ENCODE measurements at places on chromosomes 2 and 18. TPM values are rescaled to one million over a fixed set of nuclear protein-coding genes. Genes with fewer than 3 reads are reported as not detected.

GRCh38 chr2:109066501-109066900, 62.5 kb upstream of the SH3RF3 start:
- H3K27me3 ChIP-seq = no peaks in the 10 kb centered on the region
- DNase-seq = no peak
- H3K36me3 ChIP-seq = no peaks in the 10 kb centered on the region
- H3K4me1 ChIP-seq = peaks cover 5% of the 10 kb centered on the region

GRCh38 chr2:38981003-38981669, 91.5 kb downstream of the ARHGEF33 start:
- H3K4me3 ChIP-seq = no peak overlapping the region
- no peak overlapping the region for H3K27ac ChIP-seq
- H3K4me1 ChIP-seq = no peaks in the 10 kb centered on the region
- H3K27me3 ChIP-seq = no peaks in the 10 kb centered on the region
- peaks cover 42% of the 10 kb centered on the region for H3K36me3 ChIP-seq

DNA sequence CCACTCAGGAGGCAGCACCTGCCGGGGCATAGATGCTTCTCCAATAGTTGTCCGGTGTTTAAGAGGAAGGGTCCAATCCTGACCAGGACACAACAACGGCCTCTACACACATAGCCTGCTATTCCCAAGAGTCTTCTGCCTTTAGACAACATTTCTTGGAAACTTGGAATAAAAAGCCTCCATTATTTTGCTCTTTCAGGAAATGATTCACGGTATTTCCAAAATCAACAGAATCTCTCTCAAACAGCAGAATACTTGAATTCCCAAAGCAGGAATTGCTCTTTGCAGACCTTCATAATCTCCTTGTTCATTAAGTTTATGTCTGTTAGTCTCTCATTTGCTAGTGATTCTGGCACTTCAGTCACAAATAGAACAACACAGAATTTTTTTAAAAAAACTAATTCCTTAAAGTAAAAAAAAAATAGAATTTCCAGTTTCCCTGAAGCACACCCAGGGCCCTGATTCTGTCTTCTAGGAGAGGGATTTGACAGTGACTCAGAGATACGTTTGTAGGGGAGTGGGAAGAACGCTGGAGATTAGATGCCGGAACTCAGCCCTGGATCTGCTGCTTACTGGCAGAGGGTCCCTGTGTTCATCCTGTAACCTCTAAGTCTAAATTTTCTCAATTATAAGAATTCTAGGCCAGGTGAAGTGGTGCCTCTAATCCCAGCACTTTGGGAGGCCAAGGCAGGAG, 74.7 kb downstream of the NAB1 start:
- no peaks in the 10 kb centered on the region for H3K36me3 ChIP-seq
- DNase-seq = no peak
- peaks cover 27% of the 10 kb centered on the region for H3K4me1 ChIP-seq

DNA sequence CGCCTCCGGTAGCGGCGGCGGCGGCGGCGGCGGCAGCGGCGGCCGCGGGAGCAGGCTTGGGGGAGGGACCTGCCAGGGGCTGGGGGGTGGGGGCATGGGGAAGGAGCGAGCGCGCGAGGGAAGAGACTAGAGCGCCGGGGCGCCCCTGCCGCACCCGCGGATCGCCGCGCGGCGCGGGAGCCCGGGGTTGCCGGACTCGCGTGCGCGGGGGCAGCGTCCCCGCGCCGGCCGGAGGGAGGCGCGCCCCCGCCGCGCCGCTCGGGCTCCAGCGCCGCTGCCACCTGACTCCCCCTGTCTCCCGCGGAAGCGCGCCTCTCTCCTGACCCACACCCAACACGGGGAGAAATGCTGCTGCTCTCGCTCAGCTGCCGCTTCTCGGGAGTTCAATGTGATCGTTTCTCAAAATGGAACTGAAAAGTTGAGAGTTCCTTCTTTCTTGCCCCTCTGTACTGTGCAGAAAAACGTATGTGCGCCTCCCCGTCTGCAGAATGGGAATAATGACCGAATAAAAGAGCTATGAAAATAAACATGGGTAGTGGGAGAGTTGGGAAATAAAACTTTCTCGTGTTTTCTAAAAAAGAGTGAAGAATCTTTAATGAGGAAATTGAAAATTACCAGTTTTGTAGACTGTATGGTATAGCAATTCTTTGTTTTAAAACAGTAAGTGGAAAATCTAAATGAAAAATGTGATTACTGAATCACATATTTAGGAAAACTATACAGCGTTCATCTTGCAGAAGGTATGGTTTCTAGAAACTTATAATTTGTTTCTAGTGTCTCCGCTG, 455 bp upstream of the TLK1 start:
- H3K4me1 ChIP-seq = peaks cover 54% of the 10 kb centered on the region
- peak overlapping the region; percentile 94 for H3K27ac ChIP-seq
- peak; percentile 73 for DNase-seq
- peaks cover 9% of the 10 kb centered on the region for H3K36me3 ChIP-seq

DNA sequence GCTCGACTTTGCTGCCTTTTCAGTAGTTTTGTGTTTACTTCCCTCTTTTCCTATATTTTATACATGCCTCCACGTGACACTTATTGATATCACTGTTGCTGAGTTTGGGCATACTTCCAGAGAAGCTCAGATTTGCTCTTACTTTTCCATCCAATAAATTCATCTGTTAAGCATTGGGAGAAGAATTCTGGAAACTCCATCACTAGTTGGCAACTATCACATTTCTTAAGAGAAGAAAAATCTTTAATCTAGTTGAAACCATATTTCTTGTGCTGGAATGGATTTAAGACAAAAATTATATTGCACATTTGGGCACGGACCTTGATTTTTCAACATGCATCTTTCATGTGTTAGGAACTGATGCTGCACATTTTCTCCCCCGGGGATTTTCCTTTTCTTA, 52.6 kb upstream of the CPO start:
- no peak for DNase-seq
- no peak overlapping the region for H3K4me3 ChIP-seq
- no peak overlapping the region for H3K27ac ChIP-seq
- no peaks in the 10 kb centered on the region for H3K27me3 ChIP-seq
- no peaks in the 10 kb centered on the region for H3K36me3 ChIP-seq

- H3K36me3 ChIP-seq = no peaks in the 10 kb centered on the region
- H3K4me3 ChIP-seq = no peak overlapping the region
- no peak overlapping the region for H3K27ac ChIP-seq
- no peak for DNase-seq
Observed at GRCh38 chr2:56348392-56349210, 164.8 kb downstream of the CCDC85A start.

- H3K27ac ChIP-seq = peak overlapping the region; percentile 27
- no peak for DNase-seq
- H3K4me3 ChIP-seq = no peak overlapping the region
- H3K27me3 ChIP-seq = no peaks in the 10 kb centered on the region
- no peaks in the 10 kb centered on the region for H3K36me3 ChIP-seq
Observed at GRCh38 chr2:3643371-3644245, 14.4 kb upstream of the ALLC start.

- H3K27ac ChIP-seq = peak overlapping the region; percentile 94
- DNase-seq = peak; percentile 83
- H3K36me3 ChIP-seq = peaks cover 12% of the 10 kb centered on the region
- peaks cover 38% of the 10 kb centered on the region for H3K4me1 ChIP-seq
- H3K27me3 ChIP-seq = no peaks in the 10 kb centered on the region
Observed at GRCh38 chr2:37615804-37616676, 55.4 kb downstream of the CDC42EP3 start.

Gene CD226
- total RNA-seq = 126 TPM

Gene SPDYA
- total RNA-seq = 1.5 TPM

Gene MAP3K19
- not detected for total RNA-seq

Gene COL4A4
- total RNA-seq = 0.06 TPM

Gene DHRS9
- total RNA-seq = not detected

Gene SCYGR2
- not detected for total RNA-seq

Gene ZNF396
- 0.77 TPM for total RNA-seq

Gene SFTPB
- not detected for total RNA-seq

Data from activated CD4-positive, alpha-beta T cell treated with anti-CD3 and anti-CD28 coated beads, Interleukin-2, amount 10 ng/mL, durations not matched to agents 7 days and 5 days (primary cell).